ENCODE measurements at places on chromosomes 3 and 15. TPM values are rescaled to one million over a fixed set of nuclear protein-coding genes. Genes with fewer than 3 reads are reported as not detected.

Gene CLDN16
- 0.49 TPM for total RNA-seq

Gene CPN2
- total RNA-seq, result 7.4 TPM

Gene GPR160
- 2.2 TPM for total RNA-seq

Gene TM4SF1
- 54.7 TPM for total RNA-seq

Gene GUCA1C
- not detected for total RNA-seq

Gene SLC26A6
- total RNA-seq, result 42.5 TPM

Gene CCR9
- total RNA-seq, result 0.57 TPM

Gene THOC7
- total RNA-seq, result 41.5 TPM

Gene GNAT1
- not detected for total RNA-seq

Gene CASR
- not detected for total RNA-seq

Gene LRCH3
- 42.4 TPM for total RNA-seq

Gene COL8A1
- 20.0 TPM for total RNA-seq

Gene LXN
- 74.1 TPM for total RNA-seq

All from adrenal gland (tissue), 19 donors.